ENCODE measurements at places on chromosomes 7 and 10.

DNA sequence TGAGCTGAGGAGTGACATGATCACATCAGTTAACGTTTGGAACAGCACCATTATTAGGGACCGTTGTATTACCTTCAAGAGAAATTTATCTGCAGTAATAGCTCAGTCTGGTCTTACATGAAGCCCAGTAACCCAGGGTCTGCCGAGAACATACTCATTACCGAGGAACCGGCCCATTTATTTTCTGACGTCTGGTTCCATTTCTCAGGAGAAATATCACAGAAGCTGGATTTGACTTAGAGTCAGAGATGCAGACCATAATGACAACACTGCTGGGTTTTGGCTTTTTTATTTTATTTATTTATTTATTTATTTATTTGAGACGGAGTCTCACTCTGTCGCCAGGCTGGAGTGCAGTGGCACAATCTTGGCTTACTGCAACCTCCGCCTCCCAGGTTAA is 163.1 kb downstream of the CCDC3 start:
- no peak for DNase-seq

DNA sequence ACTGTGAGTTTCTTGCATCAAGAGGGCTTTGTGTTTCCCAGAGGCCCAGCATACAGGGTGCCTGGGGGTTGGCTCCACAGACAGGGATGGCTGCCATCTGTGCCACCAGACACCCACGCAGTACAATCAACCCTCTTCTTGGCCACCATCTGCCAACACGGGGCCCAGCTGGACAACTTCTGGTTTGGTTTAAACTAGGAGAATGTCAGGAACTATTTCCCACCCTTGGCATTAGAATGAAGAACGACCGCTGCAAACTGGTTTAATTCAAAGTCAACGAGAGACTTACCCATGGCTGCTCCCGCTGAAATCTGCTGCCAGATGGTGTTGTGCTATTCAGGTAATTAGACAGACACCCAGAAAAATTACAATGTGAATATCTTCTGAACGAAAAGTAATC is 27.8 kb downstream of the NMT2 start:
- no peak for DNase-seq

DNA sequence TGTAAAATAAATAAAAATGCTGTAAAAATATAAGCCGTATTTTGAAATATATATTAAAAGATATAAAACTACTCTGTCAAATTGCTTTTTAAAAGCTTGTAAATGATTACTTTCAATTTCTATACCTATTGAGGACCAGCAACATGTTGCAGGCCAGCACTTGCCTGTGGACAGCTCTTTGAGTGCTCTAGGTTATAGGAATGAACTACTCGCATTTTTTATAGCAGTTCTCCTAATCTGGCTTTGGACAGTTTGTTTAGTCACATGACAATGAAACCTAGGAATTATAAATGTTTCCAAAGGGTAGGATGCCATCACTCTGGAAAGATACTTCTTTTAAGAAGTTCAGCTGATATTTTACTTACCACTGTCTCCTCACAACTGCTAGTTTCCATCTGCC is 117.7 kb upstream of the PTPRZ1 start:
- DNase-seq: no peak

DNA sequence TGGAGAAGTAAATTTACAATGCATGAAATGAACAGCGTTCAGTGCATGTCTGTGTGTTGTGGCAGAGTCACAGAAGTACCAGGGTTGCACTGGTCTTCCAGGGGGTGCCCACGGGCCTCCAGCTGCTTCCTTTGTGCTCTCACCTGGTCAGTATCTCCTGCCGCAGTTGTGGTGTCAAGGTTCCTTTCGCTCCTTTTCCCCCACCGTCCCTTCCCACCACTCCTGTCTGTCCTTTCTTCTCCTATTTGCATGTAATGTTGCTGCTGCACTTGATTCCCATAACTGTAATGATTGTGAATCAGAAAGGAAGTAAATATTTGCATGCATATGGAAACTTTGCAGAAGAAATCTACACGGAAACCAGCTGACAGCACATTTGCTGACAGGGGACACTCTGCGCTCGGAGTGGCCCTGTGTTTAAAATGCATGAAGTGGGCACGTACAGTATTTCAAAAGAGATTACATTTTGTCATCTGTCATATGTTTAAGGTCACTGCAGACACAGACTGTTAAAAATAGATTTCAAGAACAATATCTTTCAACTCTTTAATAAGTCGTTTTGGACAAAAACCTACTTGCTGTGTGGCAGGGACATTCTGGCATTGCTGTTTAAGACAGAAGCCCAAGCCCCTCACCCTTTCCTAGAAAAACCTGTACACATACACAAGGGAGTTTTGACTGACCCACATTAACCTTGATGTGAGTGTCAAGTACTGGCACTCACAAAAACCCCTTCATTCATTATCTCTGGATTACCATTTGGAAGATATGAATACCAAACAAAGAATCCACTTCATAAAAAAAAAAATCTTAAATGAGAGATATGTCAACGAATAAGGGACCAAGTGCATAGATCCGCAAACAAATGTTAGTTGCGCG is 336.7 kb upstream of the KLF6 start:
- no peak for DNase-seq

DNA sequence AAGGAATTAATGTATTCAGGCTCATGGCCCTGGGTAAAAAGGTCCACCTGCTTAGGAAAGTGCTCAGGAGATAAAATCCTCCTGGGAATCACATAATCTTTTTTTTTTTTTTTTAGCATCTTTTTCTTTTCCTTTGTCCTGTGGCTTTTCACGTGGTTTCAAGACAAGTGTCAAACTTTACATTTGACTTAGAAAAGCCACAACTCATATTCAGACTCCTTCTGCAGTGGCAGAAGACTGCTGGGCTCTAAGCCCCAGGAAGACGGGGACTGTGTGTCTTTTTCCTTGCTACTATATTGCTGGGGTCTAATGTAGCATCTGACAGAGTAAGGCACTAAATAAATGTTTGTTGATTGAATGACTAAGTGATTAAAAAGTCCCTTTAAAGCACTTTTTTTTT is 127.5 kb upstream of the ANKRD1 start:
- DNase-seq: no peak

GRCh38 chr10:12703126-12703525 is 298.4 kb downstream of the CCDC3 start:
- no peak for DNase-seq

DNA sequence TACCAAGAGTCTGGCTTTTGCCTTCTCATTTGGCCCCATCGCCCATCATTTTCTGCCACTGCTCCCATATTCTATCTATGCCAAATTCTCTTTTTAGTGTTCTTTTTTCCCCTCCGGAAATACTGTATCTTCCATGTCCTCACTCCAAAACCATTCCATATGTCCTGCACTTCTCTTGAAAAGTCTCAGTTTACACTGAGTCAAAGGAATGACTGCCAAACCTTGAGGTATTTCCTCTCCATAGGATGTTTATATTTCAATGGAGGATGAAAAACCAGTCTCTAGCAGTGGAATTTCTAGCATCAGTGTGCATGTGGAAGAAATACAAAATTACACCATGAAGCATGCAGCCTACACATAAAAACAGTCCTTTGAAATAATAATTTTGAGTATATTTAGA is 121.4 kb upstream of the PHYHIPL start:
- no peak for DNase-seq
